Stimulated activated CD8-positive, alpha-beta memory T cell treated with anti-CD3 and anti-CD28 coated beads, Interleukin-7, amount 100 ng/mL, for 24 hours (primary cell): ENCODE measurements at places on chromosomes 12 and 14.

DNA sequence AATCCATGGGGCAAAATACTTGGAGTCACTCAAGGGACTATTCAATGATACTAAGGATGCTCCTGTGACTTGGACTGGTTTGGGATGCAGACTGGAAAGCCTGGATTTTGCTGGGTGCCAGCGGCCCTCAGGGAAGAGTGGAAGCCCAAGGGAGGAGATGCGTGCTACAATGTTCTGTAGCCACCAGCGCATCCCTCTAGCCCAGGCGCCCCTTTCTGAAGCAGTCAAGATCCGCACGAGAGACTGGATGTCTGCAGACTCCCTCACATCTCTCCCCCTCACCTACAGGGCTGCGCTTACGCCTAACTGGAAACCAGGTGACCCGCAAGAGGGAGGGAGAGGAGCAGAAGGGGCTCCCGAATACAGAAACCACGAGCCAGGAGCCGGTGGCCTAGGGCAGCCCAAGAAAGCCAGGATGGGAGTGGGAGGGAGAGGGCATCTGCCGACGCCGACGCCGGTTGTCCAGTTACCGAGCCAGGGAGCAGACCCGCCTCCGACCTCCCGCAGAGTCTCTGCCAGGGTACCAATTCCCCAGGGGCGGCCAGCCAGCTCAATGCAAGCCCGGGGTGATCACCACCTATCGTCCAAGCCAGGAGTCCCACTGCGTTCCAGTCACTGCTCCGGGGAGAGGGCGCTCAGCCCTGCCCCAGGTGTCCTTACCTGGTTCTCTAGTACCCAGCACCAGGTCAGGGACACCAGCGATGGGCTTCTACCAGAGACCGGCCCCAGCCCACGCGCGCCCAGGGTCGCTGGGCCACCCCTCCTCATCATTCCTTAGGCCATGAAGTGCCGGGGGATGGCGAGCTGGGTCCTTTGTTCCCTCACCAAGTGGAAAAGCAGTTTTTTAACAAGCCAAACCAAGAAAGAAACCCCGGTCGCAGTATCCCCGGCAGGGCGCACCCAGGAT, 1.2 kb downstream of the NTN4 start:
- DNase-seq = no peak

GRCh38 chr12:3700861-3701260, 52.0 kb downstream of the CRACR2A start:
- DNase-seq = no peak

DNA sequence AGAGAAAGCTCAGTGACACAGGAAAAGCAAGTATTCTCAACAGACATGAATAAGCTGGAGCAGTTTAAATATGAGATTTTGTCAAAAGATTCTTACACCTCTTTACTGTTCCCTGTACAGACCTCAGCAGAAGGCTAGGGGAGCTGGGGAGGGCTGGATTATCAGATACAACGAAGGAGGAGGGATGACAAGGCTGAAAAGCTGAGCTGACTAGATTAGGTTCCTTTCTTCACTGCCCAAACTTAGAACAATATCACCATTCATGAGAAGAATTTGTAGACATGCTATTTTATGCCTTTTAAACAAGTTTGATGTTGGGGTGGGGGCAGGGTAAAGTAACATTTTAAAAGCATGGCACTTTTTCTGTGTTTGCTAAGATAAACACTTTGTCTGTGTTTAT, 611.1 kb downstream of the AACS start:
- DNase-seq = no peak

GRCh38 chr12:57128519-57129247, 400 bp downstream of the LRP1 start:
- DNase-seq = no peak

DNA sequence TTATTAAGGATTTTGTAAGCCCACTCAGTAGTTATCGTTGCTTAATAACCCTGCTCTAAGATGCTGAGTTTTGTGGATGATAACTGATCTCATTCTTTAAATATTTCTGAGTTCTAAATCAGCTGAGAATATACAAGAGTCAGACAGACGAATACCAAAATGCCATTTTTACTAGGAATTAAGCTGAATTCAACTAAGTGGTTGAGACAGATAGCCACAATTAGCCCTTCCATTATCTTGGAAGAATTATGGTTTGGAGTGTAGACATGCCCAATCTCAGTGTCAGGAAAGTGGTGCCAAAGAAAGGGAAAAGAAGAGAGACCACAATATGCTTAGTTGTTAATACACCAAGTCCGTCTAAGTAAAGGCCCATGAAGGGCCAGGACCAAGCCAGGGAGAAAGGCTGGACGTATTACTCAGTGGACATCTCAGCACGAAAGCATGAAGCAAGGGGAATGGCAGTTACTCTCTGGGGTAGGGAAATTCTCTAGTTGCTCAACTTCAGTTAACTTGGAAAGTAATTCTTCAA, 58.6 kb downstream of the KCNA5 start:
- no peak for DNase-seq

DNA sequence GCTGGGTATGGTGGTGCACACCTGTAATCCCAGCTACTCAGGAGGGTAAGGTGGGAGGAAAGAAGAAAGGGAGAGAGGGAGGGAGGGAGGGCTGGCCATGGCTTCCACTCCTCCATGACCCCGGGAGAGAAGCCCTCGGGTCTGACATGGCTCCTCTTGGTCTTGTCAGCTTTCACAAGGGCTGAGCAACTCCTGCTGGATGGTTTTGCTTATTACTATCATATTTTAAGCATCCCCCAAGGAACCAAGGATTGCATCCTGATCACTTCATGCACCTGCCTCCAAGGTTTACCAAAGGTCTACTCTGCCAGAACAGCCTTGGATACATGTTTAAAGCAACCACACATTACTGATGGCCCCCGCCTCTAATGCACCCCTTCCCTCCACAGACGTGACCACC, 28.0 kb upstream of the NCOR2 start:
- no peak for DNase-seq

- DNase-seq = no peak
These were observed 3.6 kb upstream of the PALS1 start for GRCh38 chr14:67237591-67237990.

- DNase-seq = no peak
These were observed 9.7 kb downstream of the NCOR2 start for GRCh38 chr12:124557518-124558223.

DNA sequence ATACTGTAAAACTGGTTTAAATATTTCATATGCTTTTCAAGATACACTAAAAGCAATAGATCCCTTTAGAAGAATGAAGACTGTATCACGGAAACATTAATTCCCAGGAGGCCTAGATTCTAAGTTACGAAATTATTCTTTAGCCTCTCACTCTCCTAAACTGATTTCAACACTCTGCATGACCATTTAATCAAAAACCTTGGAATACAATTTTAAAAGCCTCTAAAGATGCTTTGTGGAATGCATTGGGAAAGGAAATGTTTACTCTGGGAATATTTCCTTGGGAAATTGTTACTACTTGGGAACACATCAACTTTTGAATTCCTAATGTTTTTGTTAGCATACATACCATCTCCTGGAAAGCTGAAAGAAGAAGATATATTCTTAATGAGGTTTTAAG, 255.7 kb upstream of the FAR2 start:
- no peak for DNase-seq

DNA sequence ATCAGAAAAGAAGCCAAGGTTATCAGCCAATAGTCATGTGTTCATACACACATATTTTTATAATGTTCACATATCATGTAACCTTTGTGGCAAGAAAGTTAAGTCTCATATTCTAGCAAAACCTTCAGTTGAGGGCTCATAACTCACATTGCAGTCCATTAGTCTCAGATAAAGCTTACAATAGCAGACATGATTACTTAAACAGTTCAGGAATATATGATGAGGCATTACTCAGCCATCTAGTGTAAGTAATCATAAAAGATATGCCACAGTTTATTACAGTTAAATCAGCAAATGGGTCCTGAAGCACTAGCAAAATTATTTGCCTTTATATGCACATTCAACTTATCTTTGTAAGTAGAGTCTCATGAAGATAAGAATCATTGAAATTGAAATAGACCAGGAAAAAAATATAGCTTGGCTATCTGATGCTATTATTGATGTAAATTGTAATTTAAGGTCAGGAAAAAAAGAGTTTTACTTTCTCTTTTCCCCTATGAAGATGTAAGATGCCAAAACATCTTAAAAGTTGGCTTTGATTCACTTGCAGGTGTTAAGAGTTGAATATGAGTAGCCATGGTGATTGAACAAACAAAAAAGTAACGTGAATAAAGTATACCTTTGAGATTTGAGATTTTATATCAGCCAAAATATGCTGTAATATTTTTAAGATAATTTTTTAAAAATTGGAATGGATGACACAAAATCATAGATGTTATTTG, 537.0 kb downstream of the SLC6A15 start:
- no peak for DNase-seq

GRCh38 chr12:51216642-51217041, 1.2 kb downstream of the POU6F1 start:
- DNase-seq = no peak

GRCh38 chr12:65911321-65911720, 87.0 kb downstream of the HMGA2 start:
- no peak for DNase-seq

GRCh38 chr14:29376237-29376636, 551.4 kb downstream of the PRKD1 start:
- DNase-seq = no peak

DNA sequence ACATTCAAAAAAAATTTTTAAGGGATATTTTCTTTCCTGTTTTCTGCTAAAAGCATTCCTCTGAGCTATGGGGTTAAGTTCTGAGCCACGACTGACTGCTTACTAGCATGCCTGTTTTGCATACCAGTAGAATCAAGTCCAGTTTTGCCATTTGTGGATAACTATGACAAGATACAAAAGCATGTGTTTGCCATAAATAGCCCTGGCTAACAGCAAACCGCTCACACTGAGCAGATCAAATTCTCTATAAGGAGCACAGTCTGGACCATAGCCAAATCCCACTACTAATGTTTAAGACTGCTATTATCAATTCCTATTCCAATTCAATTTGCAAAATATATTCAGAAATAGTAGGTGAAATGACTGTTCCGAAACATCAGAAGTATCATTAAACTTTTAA, 3.2 kb downstream of the CFL2 start:
- no peak for DNase-seq

- DNase-seq = no peak
These were observed 2.7 kb downstream of the TGFB3 start for GRCh38 chr14:75979071-75979571.

DNA sequence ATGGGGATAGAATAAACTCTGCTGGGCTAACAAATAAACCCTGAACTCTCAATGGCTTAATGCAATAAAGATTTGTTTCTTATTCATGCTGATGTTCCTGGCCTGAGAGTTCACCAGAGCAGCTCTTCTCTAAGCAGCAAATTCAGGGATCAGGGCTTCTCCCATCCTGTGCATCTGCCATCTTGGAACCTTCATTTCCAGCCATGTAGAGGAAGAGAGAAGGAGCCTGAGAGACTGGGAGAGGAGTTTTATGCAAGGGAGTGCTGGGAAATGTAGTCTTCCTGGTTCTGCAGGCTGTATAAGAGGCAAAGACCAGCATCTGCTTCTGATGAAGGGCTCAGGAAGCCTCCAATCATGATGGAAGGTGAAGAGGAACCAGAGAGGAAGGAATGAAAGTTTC, 20.6 kb upstream of the APOLD1 start:
- DNase-seq = no peak

- DNase-seq = no peak
These were observed 4.9 kb upstream of the MAX start for GRCh38 chr14:65107200-65107599.

GRCh38 chr14:72970058-72970630, 43.9 kb downstream of the DCAF4 start:
- no peak for DNase-seq
